T-helper 22 cell (primary cell): ENCODE measurements at places on chromosomes 2 and 18.

DNA sequence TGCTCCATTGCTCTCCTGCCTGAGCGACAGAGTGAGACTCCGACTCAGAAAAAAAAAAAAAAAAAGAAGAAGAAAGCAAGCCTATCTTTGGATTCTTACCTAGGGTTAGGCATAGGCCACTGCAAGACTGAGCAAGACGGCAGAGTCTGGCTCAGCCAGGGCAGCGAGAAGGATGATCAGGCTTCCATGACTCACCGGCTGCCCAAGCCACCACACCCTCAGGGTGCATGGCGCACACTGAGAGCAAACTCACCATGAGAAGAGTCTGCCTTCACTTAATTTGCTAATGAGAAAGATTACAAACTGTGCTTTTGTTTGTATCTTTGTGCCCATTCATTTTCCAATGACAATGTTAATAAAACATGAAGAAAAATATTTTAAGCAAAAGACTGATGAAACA lies 8.2 kb downstream of the FAM110C start:
- no peak for DNase-seq

GRCh38 chr2:217517402-217517801 lies 485.4 kb downstream of the TNS1 start:
- no peak for DNase-seq

- DNase-seq, result no peak
Measured at GRCh38 chr2:64819361-64819760, 165.6 kb upstream of the SERTAD2 start.

DNA sequence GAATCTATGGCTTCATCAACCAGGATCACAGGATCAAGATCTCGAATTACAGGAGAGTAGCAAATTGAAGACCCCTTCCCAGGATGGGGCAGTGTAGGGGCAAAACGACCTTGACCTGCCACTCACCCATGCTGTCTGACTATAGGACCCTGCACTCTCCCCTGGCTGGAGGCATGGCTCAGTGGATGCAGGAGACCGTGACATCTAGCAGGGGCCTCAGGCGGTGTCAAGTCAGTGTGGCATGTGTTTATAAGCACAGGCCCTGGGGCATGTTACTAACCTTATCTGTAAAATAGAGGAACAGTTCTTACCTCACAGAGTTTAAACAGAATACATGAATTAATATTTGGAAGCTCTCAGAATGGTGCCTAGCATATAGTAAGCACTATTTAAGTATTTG lies 3.5 kb downstream of the HAAO start:
- DNase-seq, result no peak

DNA sequence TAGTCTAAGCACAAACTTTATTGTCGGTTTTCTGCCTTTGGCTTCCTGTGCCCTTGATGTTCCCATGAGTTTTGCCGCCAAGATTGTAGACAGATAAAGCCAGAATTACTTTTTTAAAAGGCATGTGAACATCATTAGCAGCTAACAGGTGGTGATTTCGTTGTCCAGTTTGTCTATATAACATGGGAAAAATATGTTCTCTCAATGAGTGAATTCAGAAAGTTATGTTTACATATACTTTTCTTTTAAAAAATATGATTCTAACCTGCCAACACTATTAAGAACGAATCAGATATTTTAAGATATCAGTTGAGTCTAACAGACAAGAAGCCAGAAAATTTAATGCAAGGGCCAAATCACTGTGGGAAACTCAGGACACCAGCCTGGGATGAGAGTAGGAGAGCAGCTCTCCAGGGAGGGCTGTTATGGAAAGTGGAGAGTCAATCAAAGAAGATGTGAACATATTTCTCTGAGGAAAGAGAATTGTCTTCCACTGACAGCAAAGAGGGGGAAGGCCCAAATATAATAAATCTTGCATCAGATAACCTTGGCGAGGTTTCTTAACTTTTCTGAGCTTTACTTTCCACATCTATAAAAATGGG lies 311.3 kb downstream of the ARHGAP15 start:
- DNase-seq, result no peak

DNA sequence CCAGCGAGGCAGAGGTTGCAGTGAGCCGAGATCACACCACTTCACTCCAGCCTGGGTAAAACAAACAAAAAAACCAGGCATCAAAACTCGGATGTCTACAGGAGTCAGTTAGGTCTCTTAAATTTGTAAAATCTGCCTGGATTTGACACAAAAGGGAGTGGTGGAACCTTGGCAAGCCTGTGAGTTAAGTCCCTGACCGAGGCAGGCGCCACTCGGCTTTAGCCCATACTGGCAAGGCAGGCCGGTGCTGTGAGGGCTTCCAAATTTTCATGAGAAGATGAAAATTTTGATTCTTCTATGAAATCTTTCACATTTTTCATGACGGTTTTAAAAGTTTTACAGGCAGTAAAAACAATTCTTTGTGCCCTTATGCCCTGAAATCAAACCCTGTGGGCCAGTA lies 165.8 kb downstream of the FMNL2 start:
- no peak for DNase-seq

DNA sequence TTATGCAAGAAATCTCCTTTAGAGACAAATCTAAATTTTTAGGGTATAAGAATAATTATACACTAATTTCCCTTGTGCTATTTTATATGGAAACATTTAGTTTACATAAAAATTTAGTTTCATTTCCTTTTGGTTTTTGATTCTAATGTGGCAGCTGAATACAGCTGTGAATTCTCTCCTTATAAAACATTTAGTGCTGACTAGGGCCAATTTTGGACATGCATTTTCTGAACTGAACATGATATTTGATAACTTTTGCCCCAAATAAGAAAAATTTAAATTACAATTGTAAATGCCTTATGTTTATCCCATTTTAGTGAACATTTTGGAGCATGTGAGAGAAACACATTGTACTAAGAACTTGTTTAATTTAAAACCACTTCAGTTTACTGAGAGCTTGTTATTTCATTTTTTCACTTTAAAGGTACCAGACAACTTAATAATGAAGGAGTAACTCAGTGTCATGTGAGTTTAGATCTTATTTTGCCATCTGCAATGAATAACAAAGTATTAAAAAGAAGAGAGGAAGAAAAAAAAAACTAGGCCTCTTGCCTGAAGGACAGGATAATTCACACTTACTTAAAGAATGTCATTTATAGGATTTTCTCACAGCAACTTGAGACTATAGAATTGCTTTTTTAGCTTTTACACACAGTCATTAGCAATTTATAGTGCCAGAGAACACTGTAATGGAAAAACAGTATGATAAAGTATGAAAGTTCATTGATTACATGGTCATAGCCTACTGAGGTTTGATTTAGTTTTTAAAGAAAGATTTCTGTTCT lies 209.7 kb downstream of the ERBB4 start:
- DNase-seq, result no peak

DNA sequence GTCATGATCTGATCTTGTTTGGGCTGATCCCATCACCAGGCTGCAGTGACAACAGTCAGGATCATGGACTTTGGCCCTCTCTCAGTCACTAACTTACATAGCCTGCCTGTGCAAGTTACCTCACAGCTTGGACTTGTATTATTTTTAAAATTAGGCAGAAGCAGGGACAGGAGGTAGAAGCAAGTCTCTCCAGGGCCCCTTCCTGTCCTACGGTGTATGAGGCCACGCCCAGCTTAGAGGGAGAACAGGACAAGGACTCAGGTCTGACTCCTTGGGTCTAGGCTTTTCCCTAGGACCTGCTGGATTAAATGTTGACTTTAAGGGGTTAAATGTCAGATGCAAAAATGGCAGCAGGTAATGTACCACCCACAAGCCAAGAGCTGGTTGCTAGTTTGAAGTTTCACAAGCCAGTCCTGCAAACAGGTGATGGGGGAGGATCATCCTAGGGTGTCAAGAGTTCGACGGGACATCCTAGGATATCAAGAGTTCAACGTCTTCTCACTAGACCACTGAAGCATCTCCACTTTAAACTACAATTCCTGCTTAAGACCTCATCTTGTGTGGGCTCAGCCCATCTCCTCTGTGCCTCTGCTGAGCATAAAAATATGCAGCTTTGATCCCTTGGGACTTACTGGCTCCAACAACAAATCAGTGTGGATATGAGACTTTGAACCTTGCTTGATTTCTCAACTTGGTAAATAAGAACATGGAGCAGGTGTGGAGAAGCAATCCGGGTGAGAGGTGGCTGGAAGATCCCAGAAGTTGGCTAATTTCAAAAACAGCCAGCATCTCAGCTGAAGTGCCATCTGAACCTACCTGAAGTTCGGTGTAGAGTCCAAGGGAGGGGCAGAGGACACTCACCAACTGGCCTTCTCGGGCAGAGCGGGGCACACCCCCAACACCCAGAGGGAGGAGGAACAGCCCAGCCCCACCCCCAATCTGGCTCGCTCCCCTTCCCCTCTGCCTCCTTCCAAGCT lies 39.5 kb downstream of the SFXN5 start:
- DNase-seq, result no peak

DNA sequence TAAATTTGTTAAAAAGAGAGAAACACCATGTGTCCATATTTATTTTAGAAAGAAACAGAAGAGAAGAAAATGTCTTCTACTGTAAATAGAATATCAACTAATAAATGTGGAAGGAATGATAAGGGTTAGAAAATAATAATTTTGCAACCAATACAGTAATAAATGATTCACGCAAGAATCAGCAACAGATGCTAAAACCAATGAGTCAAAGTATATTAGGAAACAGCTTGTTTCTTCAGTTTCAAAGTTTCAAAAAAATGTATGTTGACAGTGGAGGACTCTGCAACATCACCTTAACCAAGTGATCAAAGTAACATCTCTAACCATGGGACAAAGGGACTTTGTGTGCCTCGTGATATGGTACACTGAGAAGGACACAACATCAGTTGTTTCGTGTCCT lies 147.0 kb downstream of the TWIST2 start:
- DNase-seq, result no peak

DNA sequence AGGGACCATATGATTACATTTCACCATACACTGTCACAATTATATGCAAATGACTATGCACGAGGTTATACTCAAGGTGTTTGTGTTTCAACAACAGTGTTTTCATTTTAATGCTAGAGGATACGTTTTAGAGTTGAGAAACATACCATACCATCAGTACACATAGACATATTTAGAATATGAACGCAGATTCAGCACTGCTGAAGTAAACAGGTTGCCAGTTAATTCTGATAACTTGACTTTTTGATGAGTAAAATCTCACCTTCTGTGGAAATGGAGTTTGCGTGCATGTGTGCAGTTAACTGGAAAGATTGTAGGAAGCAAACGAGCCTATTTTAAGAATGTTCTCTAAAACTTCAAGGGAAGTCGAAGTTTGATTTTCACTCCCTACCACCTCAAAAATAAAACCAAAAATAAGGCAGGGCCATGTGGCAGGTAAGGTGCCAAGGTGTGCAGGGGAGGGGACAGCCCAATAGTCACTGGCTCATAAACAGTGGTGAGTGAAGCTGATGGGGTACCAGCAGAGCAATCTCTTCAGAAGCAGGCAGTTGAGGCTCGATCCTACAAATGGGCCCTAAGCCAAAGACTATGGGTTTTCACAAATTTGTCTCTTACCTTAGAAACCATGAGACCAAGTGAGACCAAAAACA lies 213.1 kb downstream of the IKZF2 start:
- no peak for DNase-seq

- DNase-seq, result no peak
Measured at GRCh38 chr2:176035013-176035691, 33.1 kb upstream of the LNPK start.

- DNase-seq, result no peak
Measured at GRCh38 chr2:61419129-61419528, 51.8 kb downstream of the USP34 start.

DNA sequence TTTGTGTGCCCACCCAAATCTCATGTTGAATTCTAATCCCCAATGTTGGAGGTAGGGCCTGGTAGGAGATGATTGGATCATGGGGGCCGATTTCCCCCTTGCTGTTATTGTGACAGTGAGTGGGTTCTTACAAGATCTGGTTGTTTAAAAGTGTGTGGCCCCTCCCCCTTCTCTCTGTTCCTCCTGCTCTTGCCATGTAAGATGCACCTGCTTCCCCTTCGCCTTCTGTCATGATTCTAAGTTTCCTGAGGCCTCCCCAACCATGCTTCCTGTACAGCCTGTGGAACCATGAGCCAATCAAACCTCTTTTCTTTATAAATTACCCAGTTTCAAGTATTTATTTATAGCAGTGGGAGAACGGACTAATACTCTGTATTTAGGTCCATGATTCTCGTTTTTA lies 588.1 kb downstream of the DCDC2C start:
- no peak for DNase-seq

GRCh38 chr2:122172812-122173211 lies 417.4 kb downstream of the TSN start:
- DNase-seq, result no peak

- DNase-seq, result no peak
Measured at GRCh38 chr2:222318026-222318711, 19.4 kb upstream of the PAX3 start.

DNA sequence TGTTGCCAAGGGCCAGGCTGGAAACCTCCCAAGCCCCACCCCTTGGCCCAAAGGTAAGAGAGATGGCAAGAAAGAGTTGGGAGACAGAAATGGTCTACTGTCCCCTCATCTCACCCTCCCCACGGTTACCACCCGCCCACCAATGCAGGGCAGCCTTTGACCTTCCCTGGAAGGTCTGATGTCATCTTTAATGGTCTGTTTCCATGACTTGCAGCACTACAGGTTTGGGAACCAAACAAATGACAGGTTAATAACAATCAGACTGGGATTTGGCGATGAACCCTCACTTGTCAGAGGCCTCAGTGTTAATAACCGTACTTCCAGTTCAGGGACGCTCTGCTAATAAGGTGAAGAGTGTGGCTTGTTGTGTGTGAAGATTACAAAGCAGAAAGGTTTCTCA lies 70.4 kb downstream of the MRO start:
- no peak for DNase-seq

GRCh38 chr2:230908595-230909191 lies 16.3 kb downstream of the GPR55 start:
- no peak for DNase-seq

GRCh38 chr2:126496493-126496892 lies 159.5 kb upstream of the GYPC start:
- DNase-seq, result no peak

DNA sequence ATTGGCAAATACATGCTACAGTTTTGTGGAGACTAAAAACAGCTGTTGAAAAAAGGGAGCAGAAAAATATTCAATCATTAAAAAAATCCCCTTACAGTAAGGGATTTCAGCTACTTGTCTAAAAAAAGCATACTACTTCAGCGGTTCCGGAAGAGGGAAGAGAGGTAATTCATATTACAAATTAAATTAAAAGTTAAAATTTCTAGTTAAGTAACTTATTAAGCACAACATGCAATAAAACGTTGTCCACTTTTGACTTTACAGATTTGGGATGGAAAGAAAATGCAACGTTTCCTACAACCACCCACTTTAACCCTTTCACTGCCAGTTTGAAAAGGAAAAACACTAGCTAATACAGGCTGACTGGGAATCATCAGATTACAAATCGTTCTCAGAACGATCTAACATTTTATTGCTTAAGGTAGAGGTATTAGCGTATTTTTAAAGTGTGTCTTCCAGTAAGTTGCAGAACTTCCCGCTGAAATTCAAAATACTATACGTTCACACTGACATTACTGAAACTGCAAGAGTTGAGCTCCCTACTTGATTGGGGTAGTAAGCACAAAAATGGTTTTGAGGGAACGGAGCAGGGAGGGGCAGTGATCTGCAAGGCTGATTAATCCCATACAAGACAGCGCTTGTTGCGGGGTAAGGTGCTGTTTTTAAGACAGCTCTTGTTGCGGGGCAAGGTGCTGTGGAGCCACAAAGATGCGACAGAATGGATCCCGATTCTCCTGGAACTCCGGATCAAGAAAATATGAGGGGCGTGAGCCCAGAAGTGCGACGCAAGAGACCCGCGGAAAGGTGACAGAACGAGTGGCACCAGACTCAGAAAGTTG lies 743 bp downstream of the HADHA start:
- no peak for DNase-seq
